ENCODE measurements at places on chromosomes 7 and 10. TPM values are rescaled to one million over a fixed set of nuclear protein-coding genes. Genes with fewer than 3 reads are reported as not detected.

DNA sequence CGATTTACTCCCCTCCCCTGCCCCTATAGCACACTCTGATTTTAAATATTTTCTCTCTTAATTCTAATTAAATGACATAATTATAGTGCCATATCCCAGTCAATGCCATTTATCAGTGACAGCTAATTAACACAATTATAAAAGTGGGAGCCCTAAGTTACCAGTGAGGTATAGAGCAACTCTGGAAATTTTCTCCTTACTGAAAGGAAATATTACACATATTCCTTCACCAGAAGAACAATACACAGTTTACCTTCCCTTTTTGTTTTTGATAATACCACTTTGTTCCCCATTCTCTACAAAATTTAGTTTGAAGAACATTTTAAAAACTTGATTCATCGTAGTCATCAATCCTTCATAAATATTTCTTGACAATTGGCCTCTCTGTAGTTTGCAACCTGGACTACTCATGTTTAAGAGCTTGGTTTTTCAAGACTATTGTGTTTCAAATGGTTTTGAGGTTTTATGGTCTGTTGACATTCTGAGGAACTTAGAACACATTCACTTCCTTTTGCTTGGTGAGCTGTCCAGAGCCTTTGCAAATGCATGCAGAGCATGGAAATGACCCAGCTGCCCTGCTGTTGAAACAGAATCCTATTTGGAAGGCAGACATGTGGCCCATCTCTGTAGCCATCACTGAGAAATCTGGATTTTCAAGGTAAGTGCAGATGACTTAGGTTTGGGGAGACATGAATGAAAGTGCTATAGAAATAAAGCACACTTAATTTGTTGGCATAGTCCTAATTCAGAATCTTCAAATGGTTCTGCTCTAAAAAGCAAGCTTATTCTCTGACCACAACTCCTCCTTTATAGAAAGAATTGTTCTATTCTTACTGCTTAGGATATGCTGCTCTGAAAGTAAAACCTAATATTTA lies at the start of gene GPR141:
Gene GPR141 (plus strand): TSS at position 521 of the 875 bp plus-strand sequence. CDS start 56,628 bp downstream, outside the sequence.
- DNase-seq = peak; percentile 18

GRCh38 chr7:75814407-75814947 lies 871 bp upstream of the CCL24 start:
- DNase-seq = no peak

- peak; percentile 34 for DNase-seq
These were observed 2.4 kb upstream of the UBE3C start for GRCh38 chr7:157136372-157136771.

DNA sequence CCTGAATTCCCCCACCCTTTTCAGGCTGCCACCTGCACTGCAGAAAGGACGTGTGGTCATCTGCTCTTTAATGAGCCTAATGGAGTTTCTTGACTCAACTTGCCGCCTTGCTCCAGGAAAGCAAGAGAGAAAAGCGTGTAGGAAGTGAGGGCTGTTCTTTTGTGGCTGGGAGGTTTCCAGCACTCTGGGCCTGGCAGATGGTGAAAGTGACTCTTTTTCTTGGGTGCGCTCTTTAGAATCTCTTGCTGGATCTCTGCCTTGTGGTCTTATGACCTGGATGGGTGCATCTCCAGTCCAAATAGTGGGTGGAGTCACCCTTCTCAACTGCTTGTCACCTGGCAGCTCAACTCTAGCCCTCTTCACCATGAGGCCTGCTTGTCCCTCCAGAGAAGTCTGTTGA lies 244.0 kb downstream of the SORCS1 start:
- DNase-seq = no peak

MCM10 gene
- total RNA-seq = 87.8 TPM

ELOVL3 gene
- total RNA-seq = not detected
